T-helper 17 cell (primary cell): ENCODE measurements at places on chromosomes 6 and 20.
A peak's percentile ranks its signal among the peaks of the same experiment; 100 is the strongest.

DNA sequence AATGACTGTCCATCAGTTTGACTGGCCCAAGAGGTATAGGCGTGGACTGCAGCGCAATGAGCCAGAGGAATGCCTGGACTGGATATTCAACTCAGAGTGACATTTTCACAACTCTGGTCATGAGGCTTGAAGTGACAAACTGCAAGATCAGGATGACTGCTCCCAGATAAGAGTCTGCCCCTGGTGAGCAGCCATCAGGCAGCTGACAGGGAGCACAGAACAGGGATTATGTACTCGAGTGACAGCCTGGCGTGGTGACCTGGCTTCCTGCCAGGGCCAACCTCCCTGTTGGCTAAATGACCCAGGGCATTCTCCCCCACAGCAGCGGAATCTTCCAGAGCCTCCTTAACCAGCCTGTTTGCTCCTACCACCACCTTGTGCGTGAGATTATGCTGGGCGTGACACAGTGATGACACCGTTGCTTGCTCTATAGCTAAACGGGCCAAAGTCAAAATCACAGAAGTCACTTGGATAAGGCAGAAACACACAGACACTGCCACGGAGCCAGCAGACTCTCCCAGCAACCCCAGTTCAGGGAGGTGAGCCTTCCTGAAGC lies 209.1 kb upstream of the JARID2 start:
- DNase-seq: no peak

DNA sequence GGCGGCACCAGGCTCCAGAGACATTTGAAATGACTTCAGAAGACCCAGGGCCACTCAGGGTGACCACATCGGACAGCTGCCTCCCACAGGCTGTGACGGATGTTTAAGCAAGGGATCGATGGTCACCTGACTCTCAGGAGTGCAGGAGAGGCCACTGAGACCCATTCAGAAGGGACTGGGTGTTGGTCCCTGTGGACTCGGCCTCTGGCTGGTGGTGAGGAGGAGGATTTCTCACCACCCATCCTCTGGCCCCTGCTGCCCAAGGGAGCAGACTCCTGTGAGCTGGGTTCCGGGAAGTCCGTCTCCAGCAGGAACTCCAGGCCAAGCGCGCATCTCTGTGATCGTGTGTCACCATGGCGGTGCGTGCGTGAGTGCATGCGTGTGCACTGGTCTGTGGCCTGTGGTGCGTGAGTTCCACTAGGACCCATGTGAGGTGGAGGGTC lies 25.5 kb downstream of the NPEPL1 start:
- no peak for DNase-seq

- no peak for DNase-seq
Measured at GRCh38 chr6:83518816-83519480, 6.6 kb downstream of the PRSS35 start.

DNA sequence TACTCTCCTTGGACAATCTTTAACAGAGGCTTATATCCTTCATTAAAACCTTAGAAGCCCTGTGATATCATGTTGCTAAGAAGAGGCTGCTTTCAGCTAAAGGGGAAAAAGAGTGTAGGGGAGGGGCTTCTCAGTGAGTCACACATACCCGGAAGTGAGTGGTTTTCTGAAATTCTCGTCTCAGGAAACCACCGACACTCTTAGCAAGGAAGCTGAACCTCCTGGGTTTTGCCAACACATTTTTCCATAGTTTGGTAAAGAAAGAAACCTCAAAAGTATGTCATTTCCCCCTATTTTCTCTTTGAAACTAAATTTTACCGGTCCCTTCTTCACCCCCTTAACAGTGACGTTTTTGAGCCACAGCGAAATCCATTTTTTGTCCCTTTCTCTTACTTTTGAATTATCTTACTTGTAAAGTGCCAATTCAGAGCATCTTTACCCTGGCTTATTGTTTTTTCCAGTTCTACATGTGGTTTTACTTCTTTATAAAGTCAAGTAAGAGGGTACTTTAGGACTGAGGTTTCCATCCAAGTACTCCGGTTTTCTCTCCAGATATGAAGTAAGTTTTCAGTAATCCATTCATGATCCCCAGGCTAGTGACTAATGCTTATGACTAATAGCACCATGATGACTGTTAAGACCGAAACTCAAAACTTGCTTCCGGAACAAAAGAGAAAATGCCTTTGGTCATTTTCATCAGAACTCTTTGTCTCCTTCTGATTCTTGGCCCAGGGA lies 219.3 kb downstream of the ARHGAP18 start:
- DNase-seq: peak; percentile 48

- DNase-seq: no peak
Measured at GRCh38 chr6:87714093-87714842, 12.2 kb upstream of the AKIRIN2 start.

DNA sequence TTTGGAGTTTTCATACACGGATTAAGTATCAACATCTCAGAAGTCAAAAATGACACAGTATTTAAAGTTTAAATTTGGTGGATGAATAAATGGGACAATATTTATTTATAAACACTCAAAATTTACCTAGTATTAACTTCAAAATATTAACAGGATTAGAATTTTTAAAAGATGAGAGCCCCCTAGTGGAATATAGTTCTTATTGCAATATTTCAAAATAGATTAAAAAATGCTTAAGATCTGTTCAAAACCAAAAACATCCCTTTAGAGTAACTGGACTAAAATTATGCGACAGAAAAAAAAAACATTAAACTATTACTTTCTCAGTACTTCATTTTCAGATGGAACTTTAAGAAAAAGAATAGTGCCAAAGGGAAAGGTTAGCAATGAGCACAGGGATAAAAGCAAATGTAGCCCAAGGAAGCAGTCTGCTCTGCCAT lies 56.6 kb downstream of the SNX14 start:
- DNase-seq: no peak

DNA sequence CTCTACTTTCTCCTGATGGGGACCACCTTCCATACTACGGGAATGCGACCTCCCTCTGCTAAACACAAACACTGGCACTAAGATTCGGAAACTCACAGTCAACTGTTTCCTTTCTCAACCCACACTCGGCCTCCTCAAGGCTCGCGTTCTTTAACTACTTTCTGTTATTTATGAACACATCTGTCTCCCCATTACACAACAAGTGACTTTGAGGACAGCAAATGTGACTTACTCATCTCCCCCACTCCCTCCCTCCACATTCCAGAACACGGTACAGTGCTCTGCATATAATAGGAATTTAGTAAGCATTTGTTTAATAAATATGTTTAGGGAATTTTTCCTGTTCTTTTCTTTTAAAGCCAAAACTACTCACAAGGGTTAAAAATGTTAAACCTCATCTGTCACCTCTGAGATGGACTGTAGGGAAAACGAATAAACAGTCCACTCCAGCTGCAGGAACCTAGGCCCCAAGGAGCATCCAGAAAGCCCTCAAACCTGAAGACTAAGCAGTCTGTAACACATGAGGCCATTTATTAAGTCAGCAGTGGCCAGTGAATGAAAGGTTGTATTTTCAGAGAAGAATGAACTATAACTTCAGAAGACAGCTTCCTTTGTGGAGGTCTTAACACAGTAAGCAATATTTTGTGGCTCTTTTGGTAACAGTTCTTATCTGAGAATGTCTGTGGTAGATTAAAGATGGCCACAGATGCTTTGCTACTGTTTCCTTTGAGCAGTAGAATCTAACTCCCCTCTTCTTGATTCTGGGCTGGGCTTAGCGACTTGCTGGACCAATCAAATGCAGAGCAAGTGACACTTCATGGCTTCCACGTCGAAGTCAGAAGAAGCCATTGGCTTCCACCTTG lies 209.6 kb upstream of the DTNBP1 start:
- no peak for DNase-seq

DNA sequence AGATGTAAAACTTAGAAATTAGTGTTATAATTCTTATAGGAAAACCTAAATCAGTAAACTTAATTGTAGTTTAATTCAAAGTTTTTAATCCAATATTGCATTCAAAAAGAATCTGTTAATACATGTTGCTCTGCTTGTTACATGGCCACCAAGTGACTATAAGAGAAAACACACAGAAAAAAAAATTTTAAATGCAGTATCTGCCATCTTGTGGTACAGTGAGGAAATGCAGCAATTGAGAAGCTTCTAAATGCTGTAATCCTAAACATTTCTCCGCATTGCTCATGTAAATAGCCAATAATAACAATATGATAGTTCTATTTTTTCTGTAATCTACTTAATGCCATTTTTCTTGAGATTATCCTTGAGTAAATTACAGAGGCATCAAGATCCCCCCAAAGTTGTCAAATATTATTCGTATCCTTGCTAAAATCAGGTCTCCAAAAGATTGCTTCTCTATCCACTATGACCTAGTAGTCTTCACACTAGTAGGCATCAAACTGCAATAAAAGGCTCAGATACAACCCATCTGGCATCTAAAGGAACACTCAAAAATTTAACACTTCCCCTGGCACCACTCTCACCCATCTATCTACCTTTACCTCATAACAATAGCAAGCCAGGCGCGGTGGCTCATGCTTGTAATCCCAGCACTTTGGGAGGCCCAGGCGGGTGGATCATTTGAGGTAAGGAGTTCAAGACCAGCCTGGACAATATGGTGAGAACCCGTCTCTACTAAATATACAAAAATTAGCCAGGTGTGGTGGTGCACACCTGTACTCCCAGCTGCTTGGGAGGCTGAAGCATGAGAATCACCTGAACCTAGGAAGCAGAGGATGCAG lies 34.6 kb downstream of the HDAC2 start:
- DNase-seq: no peak

DNA sequence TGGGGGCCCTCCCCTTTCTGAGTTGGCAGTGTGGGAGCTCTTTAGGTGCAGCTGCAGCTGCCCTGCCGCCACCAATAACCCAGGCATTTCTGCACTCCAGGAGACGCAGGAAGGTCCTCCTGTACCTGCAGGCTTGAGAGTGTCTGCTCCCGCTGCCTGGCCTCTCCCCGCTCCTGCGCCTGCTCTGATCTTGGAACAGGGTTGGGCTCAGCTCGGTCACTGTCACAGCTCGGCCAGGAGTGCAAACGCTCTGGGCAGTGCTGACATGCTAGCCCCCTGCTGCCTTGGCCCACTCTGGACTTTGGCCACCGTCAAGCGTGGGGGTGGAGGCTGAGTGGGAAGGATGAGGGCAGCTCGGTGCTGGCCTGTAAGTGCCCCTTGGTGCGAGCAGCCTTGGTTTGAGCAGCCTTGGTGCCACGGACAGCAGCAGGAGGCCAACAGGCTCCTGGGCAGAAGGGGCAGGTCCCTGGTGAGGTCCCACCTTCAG lies 738.1 kb upstream of the GJE1 start:
- no peak for DNase-seq

GRCh38 chr6:6861351-6861894 lies 246.3 kb upstream of the RREB1 start:
- DNase-seq: no peak

GRCh38 chr6:130252527-130253237 lies 29.9 kb upstream of the SAMD3 start:
- DNase-seq: no peak

GRCh38 chr20:50380697-50381040 lies 129.5 kb upstream of the PTPN1 start:
- no peak for DNase-seq

DNA sequence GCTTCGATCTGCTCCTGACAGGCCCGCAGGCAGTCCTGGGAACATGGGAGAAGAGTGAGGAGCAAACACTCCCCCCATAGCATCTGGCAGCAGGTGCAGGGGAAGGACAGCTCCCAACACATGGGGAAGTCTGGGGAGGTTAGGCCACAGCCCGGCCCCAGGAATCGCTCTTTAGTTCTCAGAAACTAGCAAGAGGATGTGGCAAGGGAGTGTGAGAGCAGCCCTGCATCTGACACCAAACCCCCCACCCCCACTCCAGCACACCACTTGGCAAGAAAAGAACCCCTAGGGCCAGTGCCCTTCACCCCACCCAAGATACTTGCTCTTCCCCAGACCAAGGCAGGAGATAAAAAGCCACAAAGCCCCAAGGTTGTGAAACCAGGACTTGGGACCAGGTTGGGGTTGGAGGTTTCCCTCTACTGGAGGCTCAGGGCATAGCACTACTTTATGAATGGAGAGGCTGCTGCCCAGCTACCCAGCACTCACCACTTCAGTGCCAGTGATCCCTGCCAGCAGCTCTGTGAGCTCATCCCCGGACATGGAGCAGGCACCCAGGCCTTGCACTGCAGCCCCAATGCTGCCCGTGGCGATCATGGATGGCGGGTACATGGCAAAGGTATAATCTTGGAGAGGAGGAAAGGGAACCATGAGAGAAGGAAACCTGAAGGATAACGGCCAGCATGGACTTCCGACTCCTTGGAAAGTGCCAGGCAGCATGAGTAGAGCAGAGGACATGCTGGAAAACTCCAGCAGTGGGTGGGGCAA lies 5.4 kb downstream of the CCND3 start:
- peak; percentile 23 for DNase-seq
